ENCODE measurements at places on chromosomes 5 and 9.

DNA sequence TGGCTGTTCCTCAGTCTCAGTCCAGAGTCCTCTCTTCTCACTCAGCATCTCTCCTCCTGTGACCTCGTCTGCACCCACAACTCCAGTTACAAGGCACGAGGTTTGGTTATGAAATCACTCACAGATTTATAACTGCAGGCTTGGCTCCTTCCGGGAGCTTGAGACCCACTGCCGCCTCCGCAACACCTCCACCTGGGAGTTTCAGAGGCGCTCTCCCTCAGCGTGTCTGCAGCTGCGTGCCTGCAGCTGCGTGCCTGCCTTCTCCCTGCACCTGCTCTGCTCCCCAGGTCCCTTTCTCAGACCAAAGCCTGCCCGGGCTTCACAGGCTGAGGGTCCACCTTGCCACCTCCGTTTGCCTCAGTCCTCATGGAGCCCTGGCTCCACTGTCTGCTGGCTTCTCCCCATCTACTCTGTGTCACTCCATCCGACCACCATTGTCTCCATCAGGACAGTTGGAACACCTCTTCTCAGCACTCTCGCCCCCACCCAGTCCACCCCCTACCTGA is 51.5 kb downstream of the HRH2 start:
- DNase-seq, result no peak

DNA sequence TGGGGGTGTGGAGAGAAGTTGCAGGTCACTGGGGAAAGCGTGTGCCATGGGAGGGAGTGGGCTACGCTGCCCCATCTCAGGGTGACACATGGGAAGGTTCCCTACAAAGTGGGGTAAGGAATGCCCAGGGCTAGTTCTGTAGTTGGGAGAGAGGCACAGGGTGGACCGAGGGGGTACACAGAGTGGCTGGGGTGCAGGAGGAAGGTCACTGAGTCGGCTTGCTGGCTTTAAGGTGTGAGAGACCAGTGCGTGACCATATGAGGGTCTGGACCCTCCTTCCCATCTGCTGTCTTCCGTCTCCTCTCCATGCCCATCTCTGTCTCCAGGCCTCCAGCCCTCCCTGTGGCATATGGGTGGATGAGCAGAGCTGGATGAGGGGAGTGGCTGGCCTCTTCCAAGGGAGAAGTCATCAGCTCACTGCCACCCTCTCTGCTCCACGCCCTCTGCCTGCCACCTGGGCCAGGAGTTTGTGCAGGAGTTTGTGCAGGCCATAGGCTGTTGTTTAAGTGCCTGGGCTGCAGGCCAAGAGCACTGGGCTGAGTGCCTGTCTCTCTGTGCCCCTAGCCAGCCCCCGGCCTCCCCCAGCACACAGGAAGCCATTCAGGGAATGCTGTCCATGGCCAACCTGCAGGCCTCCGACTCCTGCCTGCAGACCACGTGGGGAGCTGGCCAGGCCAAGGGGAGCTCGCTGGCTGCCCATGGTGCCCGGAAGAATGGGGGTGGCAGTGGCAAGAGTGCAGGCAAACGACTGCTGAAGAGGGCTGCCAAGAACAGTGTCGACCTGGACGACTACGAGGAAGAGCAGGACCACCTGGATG is 96.8 kb downstream of the PHF2 start:
- peak; percentile 6 for DNase-seq

GRCh38 chr9:127066060-127066850 is 56.2 kb downstream of the ANGPTL2 start:
- DNase-seq, result no peak

GRCh38 chr5:168724227-168724626 is 145.1 kb upstream of the PANK3 start:
- no peak for DNase-seq

DNA sequence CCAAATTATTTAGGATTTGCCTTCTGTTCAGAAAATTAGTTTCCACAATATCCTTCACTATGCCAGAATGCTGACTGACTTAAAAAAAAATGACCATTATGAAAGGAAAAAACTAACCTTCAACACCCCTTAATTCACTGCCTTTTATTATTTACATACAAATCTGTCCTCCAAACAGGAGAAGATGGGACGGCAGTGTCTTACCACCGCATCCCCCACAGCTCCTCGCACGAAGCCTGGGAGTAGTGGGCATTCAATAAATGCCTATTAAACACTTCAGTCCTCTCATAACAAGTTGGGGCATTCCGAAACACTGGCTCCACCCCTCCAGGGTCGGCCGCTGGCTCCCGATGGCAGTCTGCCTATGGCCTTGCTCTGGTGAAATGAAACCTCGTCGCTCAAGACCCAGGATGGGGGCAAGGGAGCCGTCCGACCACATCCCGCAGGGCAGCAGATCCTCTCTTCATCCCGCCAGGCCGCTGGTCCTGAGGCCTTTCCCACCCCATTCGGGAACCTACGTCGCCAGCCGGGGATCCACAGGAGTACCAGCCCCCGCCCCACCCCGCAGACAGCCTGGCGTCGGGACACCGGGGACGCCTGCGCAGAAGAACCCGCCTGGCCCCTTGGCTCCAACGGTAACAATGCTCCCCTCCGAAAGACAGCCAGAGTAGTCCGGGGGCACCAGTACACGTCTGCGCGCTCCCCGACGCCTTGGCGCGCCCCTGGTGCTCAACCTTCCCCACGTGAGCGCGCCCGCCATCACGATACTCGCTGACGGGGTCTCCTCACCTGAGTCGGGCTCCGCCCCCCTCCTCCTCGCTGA is 613 bp downstream of the ZBTB5 start:
- peak; percentile 82 for DNase-seq

- DNase-seq, result no peak
These were observed 36.3 kb upstream of the LRRC19 start for GRCh38 chr9:27041746-27042145.

DNA sequence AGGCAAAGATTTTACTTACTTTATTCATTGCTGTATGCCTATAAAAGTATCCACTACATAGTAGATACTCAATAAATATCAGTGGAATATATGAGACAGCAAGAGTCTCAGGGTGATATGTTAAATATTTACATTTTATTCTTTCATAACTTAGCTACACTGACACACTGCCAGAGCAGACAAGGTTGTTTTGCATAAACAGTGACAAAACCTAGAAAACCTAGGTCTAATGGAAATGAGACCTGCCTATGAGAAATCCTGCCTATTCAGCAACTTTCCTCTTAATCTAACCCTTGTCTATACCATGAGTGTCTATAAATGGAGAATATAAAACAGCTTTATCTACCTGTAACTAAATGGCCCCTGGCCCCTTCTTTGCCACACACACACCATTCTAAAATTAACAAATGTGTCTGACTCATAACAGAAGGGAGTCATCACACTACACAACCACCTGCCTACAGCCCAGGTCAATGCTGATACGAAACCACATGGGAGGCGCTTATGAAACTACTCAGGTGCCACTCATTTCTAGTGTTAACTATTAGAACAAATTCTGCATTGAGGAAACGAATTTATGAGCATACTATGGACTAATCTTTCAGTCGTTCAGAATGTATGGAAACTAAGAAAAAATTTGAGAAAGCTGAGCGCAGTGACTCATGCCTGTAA is 60.3 kb downstream of the UBAP2 start:
- no peak for DNase-seq

GRCh38 chr9:134688661-134689320 is 47.2 kb downstream of the COL5A1 start:
- no peak for DNase-seq

DNA sequence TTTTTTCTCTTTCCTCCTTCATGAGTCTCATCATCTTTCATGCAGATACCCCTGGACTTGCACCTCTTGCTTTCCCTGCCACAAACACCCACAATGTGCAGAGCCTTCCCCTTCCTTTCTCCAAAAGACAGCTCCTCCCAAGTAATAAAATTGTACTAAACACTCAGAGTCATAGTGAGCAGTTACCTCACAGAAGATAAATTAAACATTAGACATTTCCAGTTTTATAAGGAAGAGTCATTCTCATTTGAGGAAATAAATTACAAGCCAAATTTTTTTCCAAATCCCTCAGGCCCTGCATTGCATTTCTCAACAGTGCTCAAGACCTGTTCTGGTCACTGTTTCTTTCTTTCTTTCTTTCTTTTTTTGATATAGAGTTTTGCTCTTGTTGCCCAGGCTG is 131.5 kb downstream of the ATPSCKMT start:
- DNase-seq, result no peak

DNA sequence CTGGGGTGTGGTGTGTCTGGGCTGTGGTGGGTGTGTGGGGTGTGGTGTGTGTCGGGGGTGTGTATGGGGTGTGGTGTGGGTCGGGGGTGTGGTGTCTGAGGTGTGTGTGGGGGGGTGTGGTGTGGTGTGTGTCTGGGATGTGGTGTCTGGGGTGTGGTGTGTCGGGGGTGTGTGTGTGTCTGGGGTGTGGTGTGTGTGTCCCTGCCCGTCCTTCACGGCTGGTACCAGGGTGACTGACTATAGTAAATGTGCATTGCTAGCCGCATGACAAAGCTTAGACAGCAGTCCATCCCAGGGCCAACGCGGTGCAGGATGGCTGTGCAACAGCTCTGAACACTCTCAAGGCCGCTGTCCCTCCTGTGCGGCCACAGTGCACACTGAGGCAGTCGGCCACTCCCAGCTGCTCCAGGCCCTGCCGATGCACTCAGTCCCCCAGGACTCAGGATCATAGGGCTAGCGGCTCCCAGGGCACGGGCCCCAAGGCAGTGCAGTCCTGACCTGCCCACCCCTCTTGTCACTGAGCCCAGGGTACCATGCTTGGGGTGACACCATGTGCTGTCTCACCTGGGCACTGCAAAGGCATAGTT is 54.0 kb downstream of the SECISBP2 start:
- no peak for DNase-seq

DNA sequence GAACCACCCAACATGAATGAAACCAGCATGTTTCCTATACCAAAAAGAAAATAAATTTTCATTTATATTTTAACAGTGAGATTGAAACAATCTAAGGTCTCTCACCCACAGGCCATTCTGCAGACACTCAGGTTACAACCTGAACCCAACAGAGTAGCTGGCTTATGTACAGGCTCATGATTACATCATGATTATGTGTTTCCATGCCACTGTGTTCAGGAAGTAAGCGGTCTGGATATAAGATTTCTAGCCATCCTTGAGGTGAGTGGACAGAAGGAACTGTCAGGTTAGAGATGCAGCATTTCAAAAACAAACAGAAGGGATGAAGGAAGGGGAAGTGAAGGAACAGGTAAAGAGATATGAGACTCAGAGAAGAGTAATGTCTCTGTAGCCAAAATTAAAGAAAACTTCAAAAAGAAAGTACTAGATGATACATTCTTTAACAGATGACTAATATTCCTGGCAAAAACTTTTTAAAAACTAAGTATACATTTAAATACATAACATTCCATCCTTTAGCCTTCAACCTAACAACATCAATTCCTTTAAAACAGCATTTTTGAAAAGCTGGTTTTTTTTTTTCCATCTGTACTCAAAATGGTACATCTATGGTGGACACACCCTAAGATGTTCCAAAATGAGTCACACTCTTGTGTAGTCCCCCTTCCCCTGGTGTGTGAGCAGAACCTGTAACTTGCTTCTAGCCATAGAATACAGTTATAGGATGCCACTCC is 119.8 kb downstream of the LPAR1 start:
- no peak for DNase-seq

DNA sequence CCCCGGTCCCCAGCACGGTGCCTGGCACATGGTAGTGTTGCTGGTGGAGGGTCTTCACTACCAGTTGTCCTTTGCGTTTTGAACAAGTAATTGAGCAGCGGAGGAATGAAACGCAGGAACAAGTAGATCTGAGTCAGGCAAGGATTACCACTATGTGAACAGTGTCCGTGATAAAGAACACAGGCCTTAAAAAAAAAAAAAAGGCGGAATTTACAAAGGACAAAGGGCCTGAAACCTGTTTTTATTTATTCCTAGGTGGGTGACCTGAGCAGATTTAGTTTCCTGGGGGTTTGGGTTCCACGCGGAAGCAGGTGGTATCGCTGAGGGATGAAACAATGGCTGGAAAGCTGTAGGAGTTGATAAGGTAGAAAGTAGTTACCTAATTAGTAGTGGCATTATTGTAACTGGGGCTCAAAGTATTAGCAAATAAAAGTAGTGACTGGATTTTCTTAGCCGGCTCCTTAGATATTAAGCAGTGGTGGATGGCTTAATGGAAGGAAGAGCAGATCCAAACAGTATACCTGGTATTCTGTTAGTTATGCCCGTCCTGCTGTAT is 1.1 kb downstream of the RUSC2 start:
- no peak for DNase-seq

GRCh38 chr5:59058969-59059687 is 476.3 kb downstream of the RAB3C start:
- DNase-seq, result no peak

GRCh38 chr5:179840766-179841165 is 17.9 kb downstream of the MRNIP start:
- DNase-seq, result no peak

GRCh38 chr5:3654515-3654914 is 58.9 kb downstream of the IRX1 start:
- no peak for DNase-seq

DNA sequence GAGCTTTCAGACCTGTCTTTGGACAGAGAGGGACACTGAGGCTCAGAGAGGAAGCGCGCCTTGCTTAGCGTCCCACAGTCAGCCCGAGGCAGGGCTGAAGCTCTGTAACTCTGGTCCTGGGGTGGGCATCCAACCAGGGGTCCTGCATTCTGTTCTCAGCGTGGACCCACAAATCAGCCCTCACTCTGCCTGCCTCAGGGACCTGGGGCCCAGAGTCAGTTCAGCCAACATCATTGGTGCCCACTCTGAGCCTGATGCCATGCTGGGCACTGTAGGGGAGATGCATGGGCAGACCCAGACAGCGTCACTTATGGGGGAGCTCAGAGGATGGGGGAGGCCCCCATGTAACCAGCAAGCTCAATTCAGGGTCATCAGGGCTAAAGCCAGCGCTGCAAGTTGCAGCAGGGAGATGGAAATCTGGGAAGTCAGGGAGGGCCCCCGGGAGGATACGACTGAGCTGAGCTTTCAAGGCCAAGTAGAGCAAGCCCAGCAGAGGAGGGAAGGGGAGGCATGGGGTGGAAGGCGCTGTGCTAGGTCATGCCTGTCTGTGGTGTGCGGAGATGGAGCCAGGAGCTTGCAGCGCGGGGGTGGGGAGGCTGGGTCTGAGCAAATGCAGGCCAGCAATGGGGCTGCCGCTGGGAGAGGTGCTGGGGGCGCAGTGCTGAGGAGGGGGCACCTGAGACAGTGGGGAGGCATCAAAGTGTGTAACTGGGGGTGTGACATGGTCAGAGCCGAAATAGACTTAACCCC is 21.1 kb downstream of the CORO2A start:
- no peak for DNase-seq

DNA sequence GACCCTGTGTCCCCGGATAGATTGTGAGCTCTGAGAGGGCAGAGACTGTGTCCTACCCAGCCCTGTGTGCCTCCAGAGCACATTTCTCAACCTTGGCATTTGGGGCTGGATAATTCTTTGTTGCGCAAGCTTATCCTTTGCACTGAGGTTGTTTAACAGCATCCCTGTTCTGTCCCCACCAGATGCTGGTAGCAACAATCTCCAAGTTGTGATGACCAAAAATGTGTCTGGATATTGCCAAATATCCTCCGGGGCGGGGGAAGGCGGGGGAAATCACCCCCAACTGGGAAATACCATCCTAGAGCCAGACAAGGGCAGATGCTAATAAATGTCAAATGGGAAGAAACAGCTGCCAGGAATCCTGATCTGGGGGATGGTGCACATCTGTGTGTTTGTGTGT is 24.0 kb upstream of the TNIP1 start:
- no peak for DNase-seq

Data from DMS 273 treated with DMSO at 0.1 percent for 48 hours (cell line).